Stimulated activated CD4-positive, alpha-beta T cell treated with anti-CD3 and anti-CD28 coated beads, Interleukin-2, amount 100 ng/mL, for 24 hours (primary cell): ENCODE measurements at places on chromosomes 7 and 10.

- DNase-seq: no peak
Measured at GRCh38 chr10:25159591-25159990, 15.2 kb upstream of the GPR158 start.

GRCh38 chr7:129804890-129805719 is 147.7 kb downstream of the UBE2H start:
- no peak for DNase-seq

DNA sequence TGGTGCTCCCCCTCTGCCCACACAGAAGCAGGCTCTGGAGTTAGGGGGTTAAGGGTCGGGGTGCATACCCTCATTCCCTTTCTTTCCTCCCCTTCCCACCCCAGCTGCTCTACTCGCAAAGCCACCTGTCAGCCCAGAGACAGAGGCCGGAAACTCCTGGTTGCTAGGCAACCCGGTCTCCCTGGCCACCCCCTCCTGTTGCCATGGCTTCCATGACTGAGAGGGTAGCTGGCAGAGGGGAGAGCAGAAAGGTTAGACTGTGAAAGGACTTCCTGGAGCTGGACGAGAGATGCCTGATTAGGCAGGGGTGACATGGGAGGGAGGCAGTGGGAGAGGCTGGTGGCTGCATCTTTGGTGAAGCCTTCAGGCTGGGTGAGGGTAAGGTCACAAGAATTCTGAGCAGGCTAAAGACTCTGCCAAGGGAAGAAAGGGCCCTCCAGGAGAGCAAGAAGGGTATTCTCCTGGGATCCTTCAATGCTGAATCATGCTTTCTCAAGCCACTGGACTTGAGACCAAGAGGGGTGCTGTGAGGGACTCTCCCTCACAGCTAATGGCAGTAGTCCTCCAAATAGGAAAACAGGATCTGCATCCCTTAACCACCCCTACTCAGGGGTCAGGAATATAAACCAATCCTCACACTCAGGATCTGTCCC is 5.4 kb downstream of the PSD start:
- peak; percentile 51 for DNase-seq

DNA sequence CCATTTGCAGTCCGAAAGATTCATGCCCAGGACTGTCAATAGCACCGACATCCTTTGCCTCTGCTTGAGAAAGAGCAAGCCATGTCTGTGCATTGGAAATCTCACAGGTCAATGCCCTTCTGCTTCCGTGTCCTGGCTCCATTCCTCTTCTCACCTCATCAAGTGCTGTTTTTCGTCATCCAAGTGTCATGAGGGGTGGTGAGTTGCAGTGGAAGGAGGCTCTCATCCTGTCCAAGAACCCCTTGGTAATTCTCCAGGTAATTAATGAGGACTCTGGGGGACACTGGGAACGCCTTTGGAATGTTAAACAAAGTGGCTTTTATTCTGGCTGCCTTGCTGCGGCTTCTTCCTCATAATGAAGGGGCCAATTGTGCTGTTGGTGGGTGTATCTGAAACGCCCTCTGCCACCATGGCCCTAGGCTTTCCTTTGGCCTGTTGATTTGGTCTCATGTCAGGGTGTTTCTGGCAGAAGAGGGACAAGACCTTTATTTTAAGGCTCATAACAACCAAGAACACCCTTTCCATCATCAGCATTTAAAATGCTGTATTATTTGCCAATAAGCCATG is 57.7 kb downstream of the PPP1R3C start:
- DNase-seq: no peak

GRCh38 chr7:44678471-44679179 is 70.0 kb upstream of the ZMIZ2 start:
- no peak for DNase-seq

DNA sequence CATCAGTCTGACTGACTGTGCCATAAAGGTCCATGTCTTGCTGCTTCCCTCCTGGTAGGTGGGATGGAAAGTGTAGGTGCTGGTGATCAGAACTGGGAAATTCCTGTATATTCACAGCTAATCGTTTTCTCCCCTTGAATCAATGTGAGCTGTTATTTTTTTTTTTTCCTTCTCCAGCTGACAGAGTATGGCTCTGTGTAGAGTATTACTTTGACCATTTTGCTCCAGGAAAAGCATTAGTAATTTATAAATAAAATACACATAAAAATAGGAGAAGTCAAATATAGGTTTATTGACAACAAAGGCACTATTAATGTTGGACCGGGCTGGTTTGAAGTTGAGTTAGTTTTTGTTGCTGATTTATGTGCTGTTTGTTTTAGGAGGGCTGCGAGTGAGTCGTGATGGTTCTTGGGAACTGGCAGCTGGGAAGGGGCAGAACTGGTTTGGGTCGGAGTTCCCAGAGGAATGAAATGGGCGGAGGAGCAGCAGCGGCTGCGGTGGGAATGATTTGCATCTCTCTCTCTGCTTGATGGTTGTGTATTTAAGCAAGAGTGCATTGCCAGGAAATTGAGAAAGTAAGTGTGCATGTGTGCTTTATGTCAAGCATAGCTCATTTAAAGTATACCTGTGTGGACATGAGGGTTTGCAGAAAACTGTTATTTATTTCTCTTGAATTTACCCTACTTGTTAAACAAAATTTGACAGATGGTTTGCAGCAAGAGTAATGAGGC is 80.9 kb downstream of the LRMDA start:
- DNase-seq: no peak

DNA sequence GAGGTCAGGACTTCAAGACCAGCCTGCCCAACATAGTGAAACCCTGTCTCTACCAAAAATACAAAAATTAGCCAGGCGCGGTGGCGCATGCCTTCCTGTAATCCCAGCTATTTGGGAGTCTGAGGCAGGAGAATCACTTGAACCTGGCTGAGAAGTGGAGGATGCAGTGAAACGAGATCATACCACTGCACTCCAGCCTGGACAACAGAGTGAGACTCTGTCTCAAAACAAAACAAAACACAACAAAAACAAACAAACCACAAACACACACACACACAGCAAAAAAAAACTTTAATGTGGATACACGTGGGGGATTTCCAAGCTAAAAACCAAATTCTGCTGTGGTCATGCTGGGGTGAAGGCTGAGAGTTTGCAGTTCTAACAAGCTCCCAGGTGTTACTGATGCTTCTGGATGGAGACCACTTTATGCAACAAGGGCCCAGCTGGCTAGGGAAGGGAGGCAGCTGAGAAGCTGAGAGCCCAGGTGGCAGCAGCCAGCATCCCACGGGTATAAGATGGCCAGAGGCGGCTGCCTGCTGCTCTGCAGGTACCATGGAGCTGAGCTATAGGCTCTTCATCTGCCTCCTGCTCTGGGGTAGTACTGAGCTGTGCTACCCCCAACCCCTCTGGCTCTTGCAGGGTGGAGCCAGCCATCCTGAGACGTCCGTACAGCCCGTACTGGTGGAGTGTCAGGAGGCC is at the start of gene ZP3:
Gene ZP3 (plus strand): TSS at position 538 of the 699 bp plus-strand sequence. CDS start 15 bp downstream, at position 553.
- no peak for DNase-seq

- DNase-seq: no peak
Measured at GRCh38 chr10:36736311-36736710, 389.1 kb upstream of the ANKRD30A start.

DNA sequence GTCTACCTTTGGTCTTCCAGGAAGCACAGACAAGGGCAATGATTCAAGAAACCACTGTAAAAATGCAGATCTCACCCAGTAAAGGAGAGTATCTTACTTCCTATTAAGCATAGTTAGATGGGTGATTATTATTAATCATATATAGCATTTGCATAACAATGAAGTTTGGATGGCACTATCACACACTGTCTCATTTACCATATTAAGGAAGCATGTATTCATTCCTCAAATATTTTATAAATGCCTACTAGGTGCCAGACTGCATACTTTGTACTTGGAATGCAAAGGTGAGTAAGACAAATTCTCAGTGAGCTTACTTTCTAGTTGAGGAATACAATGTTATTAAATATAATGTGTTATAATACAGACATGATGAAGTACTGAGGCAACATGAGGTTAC is 53.9 kb upstream of the SKAP2 start:
- DNase-seq: no peak

- DNase-seq: no peak
Measured at GRCh38 chr10:12709000-12709401, 292.5 kb downstream of the CCDC3 start.

GRCh38 chr10:3780771-3781467 is 4.1 kb downstream of the KLF6 start:
- DNase-seq: no peak

DNA sequence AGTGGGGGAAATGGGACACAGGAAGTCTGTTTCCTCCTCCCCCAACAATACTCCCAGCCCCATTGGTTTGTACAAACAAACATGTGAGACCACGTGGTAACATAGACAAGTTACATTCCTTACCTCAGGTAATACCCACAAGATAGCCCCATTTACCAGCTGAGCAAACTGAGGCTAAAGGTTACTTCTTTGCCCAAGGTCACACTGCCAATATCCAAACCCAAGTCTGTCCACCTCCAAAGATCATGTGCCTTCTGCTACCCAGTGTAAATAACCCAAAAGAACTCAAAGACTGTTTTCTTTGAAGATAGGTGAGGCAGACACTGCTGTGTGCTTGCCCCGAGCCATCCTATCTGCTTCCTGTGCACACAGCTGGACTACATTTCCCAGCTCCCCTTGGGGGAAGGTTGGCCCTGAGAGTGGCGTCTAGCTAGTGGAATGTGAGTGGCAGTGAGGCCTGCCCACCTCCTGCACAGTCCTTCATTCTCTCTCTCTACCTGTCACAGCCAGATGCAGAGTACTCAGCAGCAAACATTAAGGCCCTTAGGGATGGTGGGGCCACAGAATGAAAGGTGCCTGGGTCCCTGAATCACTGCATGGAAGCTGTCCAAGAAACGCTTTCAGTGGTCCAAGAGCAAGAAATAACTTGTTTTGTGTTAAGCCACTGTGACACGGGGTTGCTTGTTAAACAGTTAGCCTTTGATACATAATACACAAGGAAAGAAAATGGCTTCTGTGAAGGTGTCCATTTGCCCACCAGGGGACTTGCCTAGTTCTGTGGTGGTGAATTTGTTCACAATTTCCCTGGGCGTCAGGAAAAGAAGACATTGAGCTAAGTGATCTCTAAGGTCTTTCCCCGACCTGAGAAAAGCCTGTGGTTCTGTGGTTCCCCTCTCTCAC is 257.7 kb upstream of the NFE2L3 start:
- no peak for DNase-seq

GRCh38 chr10:58972576-58973234 is 203.7 kb upstream of the PHYHIPL start:
- DNase-seq: no peak

GRCh38 chr7:116530107-116530820 is 5.4 kb downstream of the CAV1 start:
- DNase-seq: no peak

DNA sequence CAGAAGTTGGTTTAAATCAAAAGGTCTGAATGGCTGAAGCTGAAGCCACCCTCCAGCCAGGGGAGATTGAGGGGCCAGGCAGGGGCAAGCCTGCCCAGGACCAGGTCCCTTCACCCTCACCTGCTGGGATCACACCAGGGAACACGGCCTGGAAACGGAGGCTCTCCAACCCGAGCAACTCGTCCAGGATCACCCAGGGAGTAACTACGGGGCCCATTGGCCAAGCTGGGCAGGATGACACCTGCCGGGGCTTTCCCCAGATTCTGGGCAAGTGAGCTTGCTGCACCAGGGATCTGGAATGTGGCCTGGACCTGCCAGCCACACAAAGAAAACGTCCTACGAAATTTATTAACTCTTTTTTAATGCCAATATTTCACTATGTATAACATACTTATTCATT is 30.4 kb upstream of the PPP2R2D start:
- DNase-seq: no peak

- DNase-seq: no peak
Measured at GRCh38 chr10:38094927-38095574, 914 bp downstream of the ZNF37A start.

GRCh38 chr7:37952240-37952639 is 31.8 kb downstream of the EPDR1 start:
- no peak for DNase-seq

DNA sequence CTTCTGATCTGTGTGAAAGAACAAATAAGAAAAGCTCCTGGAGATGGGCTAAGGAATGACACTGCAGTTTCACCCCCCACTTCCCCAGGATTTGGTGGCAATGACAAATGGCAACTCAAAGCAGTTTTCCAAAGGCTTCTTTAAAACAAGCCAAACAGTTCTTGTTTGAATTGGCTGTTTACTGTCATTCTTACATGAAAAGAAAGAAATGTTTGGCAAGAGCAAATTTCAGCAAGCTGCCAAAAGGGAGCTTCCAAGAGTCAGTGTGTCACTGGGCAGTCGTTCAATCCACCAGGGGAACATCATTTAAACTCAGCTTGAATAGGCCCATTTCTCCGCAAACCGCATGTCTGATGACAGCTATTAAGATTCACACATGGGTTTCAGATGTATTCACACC is 119.0 kb upstream of the RHOBTB1 start:
- DNase-seq: no peak

DNA sequence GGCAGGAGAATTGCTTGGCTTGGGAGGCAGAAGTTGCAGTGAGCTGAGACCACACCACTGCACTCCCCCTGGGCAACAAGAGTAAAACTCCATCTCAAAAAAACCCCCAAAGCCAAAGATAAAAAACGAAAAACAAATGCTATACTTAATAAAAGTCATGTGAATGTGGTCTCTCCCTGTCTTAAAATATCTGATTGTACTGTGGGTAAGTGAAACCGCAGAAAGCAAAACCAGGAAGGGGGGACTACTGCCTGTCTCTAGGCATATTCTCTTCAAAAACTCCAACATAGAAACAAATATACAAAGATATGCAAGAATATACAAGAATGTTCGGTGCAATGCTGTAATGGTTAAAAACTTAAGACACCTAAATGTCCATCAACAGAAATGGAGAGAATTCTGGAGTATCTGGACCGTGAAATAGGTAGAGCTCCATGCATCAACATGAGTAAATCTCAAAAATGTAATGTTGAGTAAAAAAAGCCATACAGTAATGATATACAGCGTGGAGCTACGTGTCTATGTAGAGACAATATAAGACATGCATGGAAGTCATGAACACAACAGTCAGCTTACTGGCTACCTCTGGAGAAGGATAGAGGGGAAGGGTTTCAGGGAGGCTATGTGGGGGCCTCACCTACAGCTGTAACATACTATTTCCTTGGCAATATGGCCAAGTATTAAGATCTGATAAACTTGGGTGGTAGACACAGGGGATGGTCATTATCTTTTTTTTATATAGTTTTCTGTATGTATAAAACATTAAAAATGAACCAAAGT is 2.1 kb downstream of the ZNF394 start:
- DNase-seq: no peak

DNA sequence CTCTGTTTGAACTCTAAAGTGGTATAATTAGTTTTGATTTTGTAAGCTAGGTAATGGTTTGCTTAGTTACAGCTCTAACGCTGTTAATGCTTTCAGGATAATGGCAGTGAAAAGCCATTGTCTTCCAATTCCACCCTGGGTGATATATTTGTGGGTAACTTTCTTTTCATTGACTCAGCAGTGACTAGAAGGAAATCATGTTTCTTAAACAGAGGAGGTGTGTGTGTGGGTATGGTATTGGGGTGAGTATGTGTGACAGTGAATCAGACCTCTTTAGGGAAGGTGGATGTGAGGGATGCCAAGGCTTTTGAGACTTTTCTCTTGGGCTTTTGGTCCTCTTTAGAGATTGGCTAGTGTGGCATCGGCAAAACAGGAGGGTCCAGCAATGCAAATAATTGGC is 13.6 kb downstream of the ENTPD7 start:
- DNase-seq: no peak

- DNase-seq: no peak
Measured at GRCh38 chr10:103727546-103727963, 127.8 kb downstream of the SH3PXD2A start.
